ENCODE measurements at places on chromosomes 6 and 20.

GRCh38 chr6:41892921-41893564 lies 2.1 kb downstream of the USP49 start:
- no peak for DNase-seq

DNA sequence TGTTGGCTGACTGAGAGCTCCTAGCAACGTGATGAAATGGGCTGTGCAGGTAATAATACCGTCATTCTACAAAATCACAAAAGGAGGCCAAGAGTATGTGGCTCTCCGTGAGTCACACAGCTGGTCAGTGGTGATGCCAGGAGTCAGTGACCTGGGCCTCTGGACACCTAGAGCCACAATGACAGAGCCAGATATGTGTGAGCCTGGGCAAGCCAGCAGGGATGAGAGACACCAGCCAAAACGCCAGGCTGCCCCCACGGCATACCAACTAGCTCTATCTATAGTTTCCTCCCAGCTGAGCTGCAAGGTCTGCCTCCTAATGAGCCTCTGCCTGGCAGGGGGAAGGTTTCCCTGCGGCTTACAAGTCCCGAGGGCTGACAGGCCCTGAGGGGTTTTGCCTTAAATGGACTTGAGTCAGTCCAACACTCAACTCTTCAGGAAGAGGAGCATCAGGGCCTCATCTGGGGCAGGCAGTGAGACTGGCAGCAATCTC lies 70.0 kb downstream of the CPNE5 start:
- DNase-seq = peak; percentile 80

- DNase-seq = no peak
These were observed 57.5 kb downstream of the CCDC170 start for GRCh38 chr6:151551223-151551857.

DNA sequence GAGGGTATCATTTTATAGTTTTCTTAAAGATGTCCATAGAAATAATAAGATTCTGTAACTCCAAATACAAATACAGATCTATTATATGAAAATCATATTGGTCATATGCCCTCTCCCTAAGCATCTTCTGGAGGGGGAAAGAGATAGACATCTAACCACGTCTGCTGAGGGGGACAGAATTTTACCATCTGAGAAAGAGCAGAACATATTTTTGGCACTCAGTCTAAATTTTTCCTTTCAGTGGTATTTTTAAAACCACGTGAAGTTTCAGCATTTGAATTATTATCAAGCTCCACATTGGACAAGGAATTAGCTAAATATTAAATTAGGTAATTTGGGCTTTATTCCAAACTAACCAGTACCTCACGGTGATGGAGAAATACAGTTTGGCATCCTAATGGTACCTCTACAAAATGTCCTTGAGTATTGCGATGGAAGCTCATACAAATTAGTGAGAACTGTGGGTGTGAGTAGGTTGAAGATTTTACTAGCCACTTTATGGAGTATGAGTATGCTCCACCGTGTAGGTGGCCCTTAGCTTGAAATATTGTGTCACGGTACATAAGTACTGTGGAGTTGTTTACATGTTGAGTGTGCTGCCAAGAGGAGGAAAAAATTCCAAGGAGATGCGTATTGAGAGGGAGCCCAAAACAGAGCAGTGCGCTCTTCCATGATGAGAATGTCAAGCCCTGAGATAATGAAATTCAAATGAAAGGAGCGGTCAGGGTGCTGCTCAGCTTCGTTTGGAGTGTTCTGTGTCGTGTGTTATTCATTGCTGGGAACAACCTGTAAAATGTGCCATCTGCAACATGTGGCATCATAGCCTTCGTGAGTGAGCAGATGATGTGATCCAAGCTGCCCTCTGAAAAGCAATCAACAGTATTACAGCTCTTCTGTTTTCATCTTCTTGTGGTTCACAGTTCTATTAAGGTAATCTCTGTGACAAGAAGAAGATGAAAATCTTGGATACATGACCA lies 48.4 kb upstream of the PHACTR2 start:
- peak; percentile 11 for DNase-seq

- peak; percentile 50 for DNase-seq
These were observed 180.4 kb upstream of the JARID2 start for GRCh38 chr6:15065261-15065989.

Measured in EL (cell line).